ENCODE measurements at places on chromosomes 6 and 20.

DNA sequence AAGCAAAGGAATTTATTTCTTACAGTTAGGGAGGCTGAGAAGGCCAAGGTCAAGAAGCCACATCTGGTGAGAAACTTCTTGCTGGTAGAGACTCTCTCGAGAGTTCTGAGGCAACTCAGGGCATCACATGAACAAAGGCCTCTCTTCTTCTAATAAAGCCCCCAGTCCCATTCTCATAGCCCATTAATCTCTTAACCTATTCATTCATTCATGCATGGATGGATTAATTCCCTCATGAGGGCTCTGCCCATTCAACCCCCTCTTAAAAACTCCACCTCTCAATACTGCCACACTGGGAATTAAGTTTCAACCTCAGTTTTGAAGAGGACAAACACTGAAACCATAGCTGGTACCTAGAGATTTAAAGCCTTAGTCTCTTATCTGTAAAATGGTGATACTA, 217.9 kb upstream of the SPTLC3 start:
- DNase-seq = no peak

DNA sequence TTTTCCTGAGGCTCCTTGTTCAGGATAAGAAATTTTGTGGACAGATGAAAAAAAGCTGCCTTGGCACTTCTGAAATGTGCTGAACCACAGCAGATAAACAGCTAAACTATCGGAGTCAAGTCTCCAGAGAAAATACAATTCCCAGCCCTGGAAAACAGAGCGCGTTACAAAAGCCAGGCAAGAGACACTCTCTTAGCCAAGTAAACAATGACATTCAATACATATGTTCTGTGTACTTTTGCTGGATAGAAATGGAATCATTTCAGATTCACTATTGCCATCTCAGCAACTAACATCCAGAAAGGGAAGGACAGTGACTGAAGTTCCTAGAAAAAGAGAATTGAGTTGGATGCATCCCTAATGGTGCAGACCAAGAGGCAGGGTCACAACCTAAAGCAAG, 196.8 kb upstream of the NRSN1 start:
- DNase-seq = no peak

DNA sequence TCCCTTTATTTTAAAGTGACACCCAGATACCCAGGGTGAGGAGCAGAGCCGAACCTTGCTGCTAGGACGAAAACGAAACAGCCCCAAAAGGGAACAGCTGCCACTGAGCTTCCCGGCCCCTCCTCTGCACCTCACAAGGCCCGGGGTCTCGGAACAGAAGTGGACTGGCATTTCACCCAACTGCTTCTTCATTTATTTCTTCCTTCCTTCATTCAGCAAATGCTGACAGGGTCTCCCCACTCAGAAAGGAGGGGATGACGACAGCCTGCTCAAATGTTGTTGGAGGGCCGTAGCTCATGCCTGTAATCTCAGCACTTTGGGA, 220.3 kb downstream of the PREX1 start:
- no peak for DNase-seq

- no peak for DNase-seq
Observed at GRCh38 chr6:3520281-3521230, 63.7 kb upstream of the SLC22A23 start.

GRCh38 chr6:158321960-158322359, 9.7 kb downstream of the TULP4 start:
- no peak for DNase-seq

DNA sequence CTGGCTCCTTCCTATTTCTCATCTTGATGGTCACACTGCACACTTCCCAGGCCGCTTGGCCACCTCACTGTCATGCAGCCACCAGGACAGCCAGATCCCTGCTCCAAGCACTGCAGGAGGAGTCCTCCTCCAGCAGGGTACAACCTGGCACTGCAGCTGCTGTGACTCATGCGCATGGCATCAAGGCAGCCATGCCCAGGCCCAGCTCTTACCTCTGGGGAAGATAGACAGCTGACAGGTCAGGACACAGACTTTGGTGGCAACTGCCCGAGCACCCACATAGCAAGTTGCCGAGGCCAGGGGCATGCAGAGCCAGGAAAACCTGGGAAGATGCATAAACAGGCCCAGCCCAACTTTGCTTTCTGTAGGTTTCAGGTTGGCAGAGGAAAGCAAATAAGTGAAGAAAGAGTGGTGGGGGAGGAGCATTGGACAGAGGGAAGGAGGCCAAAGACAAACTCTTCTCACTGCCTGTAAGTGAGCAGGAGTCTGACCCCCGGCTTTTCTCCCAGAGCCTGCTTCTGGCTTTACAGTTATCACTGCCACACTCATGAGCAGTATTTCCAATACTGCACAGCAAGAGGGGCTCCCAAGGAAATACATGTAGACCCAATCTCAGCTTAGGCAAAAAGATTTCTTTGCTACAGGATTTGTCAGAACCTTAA, 38.8 kb downstream of the SLC22A3 start:
- DNase-seq = no peak

- DNase-seq = no peak
Observed at GRCh38 chr20:61968932-61969331, 96.7 kb downstream of the TAF4 start.

- DNase-seq = no peak
Observed at GRCh38 chr20:42690842-42691437, 498.8 kb downstream of the PTPRT start.

GRCh38 chr6:4259391-4259790, 124.0 kb upstream of the ECI2 start:
- no peak for DNase-seq

- DNase-seq = no peak
Observed at GRCh38 chr20:57959018-57959417, 249.2 kb upstream of the PMEPA1 start.

- DNase-seq = no peak
Observed at GRCh38 chr6:98711380-98711779, 123.0 kb upstream of the POU3F2 start.

DNA sequence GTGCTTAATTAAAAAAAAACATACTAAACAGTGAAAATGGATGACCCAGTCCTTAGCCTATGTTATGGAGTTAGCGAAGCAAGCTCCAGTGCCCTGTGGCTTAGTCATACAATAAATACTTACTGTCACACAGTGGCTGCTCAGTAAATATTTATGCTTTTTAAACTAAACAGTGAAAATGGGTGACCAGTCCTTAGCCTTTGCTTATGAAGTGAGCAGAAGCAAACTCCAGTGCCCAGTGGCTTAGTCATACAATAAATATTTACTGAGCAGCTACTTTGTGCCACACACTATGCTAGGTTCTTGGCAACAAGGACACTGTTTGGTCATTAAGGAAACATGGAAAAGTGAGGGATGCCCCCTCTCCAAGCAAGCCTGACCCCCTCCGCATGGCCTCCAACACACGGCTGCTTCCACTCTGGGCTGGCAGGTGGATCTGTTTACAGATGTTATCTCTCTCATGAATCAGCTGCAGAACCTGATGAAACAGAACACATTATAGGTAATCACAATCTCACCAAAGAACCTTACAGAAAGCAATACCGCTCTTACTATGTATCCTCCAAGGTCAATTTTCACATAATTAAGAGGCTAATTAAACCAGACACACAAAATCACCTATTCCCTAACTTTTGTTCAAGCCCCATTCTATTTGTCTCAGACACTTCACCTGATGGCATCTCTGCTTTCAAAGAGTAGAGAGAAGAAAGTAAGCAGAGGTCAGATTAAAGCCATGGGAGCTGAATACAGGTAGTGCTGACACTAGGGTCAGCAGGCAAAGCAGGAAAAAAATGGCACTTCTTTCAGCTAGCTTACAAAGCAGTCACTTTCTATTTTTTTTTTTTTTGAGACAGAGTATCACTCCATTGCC, 27.3 kb downstream of the CDK5RAP1 start:
- DNase-seq = no peak

GRCh38 chr6:28988536-28989311, 16.4 kb downstream of the ZNF311 start:
- peak; percentile 23 for DNase-seq

DNA sequence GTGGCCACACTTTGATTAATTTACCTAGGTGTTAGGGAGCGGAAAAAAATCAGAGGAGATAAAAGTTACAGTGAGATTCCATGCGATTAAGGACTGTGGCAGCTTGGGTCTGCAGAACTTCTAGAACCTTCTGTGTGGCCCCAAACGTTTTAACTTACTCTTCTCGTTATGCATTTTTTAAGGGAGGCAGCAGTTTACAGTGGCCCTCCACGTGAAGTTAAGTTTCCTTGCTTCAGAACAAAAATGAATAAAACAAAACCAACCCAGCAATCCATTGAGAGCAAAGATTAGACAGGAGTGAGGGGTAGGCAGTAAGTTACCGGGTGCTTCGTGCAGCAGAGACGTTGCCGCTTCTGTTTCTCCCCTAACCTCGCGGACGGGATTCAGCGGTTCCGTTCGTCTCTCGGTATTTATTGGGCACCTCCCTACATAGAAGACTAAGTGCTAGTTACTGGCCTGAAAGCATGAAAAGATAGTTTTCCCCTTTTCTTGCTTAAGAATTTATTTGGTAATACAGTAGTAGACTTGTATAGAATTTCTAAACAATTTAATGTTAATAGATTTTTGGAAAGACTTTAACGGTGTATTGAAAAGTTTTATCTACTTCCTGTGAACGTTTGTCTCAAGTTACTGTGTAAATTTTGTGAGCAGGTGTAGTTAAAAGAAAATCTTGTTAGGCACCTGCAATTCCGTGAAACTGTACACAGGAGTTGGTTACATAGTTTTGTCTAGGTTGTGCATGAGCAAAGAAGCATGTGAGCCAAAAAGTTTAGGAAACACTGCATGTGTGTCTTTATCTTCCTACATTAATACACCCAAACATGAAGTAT, 1.1 kb downstream of the BAG2 start:
- peak; percentile 18 for DNase-seq

DNA sequence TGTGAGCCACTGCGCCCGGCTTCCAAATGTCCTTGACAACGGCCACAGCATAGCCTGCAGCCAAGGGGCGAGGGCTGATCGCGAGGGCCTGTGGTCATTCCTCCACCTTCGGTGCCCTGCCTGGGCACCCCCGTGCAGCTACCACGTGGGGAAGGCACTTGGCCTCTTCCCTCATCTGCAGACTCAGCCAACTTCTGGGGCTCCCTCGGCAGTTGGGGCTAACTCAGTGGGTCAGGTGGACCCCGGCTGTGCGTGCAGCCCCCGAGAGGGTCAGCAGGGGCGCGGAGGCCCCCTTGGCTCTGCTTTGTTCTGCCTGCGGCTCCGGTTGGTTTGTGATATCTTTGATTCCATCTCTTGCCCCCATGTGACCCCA, 52.9 kb upstream of the BHLHE23 start:
- DNase-seq = no peak

DNA sequence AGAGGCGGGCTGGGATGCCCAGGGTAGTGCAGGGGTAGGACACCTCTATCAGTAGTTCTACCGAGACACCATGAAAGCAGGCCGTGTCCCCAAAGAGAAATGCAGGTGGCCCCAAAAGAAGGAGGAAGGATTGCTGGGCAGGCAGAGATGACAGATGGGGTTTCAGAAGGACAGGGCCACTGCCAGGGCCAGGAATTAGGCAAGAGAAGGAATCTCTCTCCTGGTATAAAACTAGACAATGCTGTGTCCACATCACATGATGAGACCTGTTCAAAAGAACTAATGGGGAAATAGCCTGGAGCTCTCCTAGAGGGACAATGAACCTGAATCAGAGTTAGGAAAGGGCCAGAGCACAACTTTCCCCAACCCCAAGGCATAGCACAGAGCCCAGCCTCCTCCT, 21.6 kb upstream of the VSX1 start:
- no peak for DNase-seq

GRCh38 chr6:24888715-24889370, 46.9 kb downstream of the RIPOR2 start:
- DNase-seq = no peak

GRCh38 chr6:3911614-3912336, 62.6 kb downstream of the FAM50B start:
- no peak for DNase-seq

DNA sequence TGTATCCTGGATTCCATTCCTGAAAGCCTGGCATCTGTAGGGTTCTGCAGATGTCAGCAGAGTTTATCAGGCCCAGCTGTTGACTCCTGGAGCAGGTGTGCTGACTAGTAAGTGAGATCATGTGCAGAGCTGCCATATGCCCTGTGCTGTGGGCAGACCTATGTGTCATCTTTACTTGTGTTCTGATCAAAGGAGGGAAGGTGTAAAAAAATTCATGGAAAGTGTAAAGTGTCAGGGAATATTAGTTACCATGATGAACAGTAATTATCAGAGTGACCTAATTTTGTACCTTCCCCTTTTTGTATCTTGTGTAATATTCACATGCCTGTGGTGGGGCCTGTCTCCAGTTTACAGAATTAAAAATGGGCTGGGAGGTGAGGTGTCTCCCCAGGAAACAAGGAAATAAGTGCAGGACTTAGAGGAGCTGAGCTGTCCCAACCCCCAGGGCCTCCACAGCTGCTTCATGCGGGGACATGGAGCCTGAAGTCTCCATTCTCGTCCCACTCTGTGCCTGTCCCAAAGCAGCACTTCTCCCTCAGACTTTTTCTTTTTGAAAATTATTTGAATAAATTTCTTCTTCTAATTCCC, 148.2 kb upstream of the GGTLC1 start:
- DNase-seq = no peak

- no peak for DNase-seq
Observed at GRCh38 chr20:40307997-40308396, 381.0 kb downstream of the MAFB start.

- no peak for DNase-seq
Observed at GRCh38 chr6:117142142-117142541, 123.2 kb upstream of the VGLL2 start.

- DNase-seq = no peak
Observed at GRCh38 chr6:143804835-143805239, 38.3 kb upstream of the LTV1 start.

DNA sequence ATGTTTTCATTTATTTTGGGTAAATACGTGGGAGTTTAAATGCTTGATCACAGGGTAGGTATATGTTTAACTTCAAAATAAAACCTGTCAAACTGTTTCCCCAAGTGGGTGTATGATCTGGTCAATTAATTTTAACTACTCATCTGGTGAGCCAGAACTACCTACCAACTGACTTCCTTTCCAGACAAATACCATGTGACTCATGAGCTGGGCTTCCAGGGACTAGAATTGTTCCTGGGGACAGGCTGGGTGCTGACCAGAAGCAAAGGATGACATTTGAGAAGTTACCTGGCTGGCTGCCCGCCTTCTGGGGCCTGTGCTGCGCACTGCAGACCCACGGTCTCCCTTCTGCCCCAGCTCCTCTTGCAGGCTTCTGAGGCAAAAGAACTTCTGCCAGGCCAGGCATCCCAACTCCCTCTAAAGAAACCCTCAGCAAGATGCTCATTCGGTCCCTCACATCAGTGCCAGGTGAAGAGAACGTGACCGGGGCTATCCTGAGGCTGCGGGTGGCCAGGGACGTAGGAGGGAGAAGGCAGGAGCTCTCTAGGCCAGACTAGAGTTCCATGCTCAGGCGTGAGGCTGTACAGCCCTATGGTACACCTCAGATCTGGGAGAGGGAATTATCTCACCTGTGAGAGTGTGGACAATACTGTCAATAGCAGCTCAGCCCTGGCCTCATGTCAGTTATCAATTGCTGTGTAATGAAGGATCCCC, 103.6 kb downstream of the JPH2 start:
- DNase-seq = no peak
